NCI-H1694 treated with DMSO at 0.1 percent for 48 hours (cell line): ENCODE measurements at places on chromosomes 1 and 21.

- no peak for DNase-seq
Measured at GRCh38 chr1:56520016-56520601, 59.3 kb downstream of the PLPP3 start.

GRCh38 chr1:239898062-239898730 is 193.5 kb upstream of the FMN2 start:
- peak; percentile 62 for DNase-seq

GRCh38 chr1:32768110-32768850 is 48.9 kb downstream of the YARS1 start:
- no peak for DNase-seq

DNA sequence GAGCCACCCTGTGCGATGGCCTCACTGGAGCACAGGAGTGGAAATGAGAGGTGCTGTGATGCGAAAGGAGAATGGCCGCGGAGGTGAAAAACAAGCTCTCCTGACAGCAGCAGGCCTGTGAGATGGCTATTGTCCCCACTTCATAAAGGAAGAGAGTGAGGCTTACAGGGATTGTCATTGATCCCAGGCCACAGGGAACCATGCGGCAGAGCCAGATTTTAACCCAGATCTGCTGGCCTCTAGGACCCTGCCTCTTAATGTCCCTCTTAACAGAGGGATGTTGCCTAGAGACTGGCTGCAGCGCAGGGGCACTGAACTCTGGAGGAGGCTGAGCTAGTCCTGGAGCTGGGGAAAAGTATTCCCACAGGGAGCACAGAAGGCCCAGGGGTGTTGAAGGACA is 3.1 kb upstream of the SYTL1 start:
- DNase-seq = no peak

DNA sequence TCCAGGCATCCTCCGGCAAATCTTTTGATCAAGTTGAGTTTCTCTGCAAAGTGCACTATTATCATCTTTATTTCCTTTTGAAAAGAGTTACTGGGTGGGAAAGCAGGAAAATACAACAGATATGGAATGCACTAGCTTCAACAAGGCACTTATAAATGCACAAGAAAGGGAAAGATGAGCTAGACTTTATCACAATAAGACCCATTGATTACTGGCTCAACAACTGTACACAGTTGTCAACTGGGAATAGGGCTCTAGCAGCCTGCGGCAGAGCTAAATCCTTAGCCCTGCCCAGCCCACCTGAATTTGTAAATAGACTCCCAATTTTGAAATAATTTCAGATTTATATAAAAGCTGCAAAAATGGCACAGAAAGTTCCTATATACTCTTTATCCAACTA is 111.4 kb downstream of the CSMD2 start:
- DNase-seq = no peak

- DNase-seq = no peak
Measured at GRCh38 chr21:17828223-17828622, 9.1 kb upstream of the C21orf91 start.

- no peak for DNase-seq
Measured at GRCh38 chr1:237038211-237038610, 3.8 kb upstream of the RYR2 start.

GRCh38 chr1:98398649-98399048 is 262.9 kb upstream of the SNX7 start:
- no peak for DNase-seq

GRCh38 chr1:206952171-206952570 is 5.9 kb upstream of the PIGR start:
- no peak for DNase-seq

- peak; percentile 85 for DNase-seq
Measured at GRCh38 chr1:233394860-233395717, 67.6 kb downstream of the MAP3K21 start.

GRCh38 chr21:15229390-15229789 is 164.6 kb upstream of the NRIP1 start:
- no peak for DNase-seq

GRCh38 chr1:39407510-39407895 is 83.9 kb upstream of the BMP8A start:
- peak; percentile 96 for DNase-seq

- DNase-seq = no peak
Measured at GRCh38 chr1:107433635-107434360, 293.0 kb downstream of the NTNG1 start.
